ENCODE measurements at places on chromosomes 1 and 21.

- no peak for DNase-seq
Measured at GRCh38 chr1:156140879-156141707, 12.3 kb upstream of the SEMA4A start.

GRCh38 chr1:8903410-8903809 is 24.9 kb upstream of the ENO1 start:
- DNase-seq: peak; percentile 71

GRCh38 chr1:202702088-202702487 is 8.2 kb downstream of the SYT2 start:
- no peak for DNase-seq

DNA sequence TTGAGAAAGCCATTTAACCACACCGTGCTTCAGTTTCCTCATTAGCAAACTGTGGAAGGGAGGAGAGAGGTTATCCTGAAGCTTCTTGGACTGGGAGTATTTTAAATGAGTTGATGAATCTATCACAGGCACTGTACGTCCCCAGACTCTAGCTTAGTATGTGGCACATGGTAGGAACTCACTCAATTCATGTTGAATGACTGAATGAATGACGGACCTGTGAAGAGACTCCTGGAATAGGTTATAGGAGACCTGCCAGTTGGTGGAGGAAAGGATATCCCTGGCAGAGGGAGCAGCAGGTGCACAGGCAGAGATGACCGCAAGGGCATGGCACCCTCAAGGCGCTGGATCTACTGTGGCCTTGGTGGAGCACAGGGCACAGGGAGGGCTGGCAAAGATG is 118.5 kb downstream of the HMGB4 start:
- no peak for DNase-seq

DNA sequence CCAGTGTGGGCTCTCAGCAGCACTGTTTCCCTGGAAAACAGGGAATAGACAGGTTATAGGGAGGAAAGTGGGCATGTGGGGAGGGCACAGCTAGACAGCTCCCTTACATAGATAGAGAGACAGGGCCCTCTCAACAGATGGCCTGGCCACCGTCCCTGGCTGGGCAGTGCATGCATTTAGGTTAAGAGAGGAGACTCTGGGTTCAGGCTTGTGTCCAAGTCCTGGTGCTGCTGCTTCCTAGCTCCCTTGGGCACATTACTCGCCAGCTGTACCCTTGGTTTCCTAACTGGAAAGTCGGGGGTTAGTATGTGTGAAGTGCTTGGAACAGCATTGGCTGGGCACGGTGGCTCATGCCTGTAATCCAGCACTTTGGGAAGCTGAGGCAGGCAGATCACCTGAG is 9.1 kb downstream of the PLOD1 start:
- no peak for DNase-seq

DNA sequence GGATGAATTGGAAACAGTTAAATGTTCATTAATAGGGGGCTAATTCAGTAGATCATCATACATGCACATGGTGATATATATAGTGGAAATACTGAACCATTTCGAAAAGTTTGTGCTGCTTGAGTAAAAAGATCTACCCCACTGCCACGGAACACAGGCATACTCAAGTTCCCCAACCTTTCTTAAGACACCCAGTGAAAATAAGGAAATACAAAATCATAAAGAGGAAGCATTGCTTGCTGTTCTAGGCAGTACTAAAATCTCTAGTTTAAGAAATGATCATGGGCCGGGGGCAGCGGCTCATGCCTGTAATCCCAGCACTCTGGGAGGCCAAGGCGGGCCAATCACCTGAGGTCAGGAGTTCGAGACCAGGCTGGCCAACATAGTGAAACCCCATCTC is 37.6 kb upstream of the KIRREL1 start:
- peak; percentile 46 for DNase-seq

- no peak for DNase-seq
Measured at GRCh38 chr1:151187205-151187604, 2.8 kb downstream of the VPS72 start.
